Suppressor macrophage treated with lipopolysaccharide for 1 hour (primary cell): ENCODE measurements at places on chromosomes 11 and 22.

DNA sequence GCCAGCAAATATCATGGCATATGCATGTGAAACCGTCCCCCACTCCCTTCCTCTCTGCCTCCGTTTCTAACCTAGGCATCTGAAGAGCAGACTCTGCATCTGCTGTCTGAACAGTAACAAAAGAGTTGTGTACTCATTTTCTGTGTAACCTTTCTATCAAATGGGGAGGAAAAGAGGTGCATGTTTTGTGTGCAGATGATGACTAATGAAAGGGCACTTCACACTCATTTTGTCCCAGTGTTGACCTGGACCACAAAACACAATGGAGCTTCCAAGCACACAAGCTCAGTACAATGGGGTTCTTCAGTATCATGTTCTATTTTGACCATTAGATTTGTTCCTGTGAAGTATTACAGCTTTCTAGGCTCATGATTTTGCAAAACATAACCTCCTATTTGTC, 13.0 kb downstream of the JHY start:
- no peak for DNase-seq

GRCh38 chr11:118033443-118033842, 43.4 kb upstream of the TMPRSS4 start:
- DNase-seq, result no peak

GRCh38 chr11:22539821-22540256, 85.8 kb downstream of the FANCF start:
- no peak for DNase-seq

DNA sequence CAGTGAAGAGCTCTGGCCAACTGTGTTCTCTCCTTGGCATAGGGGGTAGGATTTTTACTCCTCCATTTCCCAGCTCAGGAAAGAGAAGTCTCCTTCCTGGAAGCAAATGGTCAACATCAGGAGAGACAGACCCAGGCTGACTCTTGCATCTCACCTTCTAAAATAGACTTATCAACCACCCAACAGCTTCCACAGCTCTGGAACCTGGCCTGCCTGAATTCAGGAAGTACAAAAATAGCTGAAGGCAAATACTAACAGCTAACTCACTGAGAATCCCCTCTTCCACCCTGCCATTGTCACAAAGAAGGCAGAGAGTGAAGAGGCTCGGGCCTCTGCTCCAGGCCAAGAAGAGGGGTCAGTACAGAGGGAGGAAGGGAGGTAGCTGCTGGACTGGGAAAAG, 213.6 kb downstream of the NXPE2 start:
- no peak for DNase-seq

GRCh38 chr11:110979696-110980095, 265.8 kb upstream of the POU2AF2 start:
- DNase-seq, result no peak

DNA sequence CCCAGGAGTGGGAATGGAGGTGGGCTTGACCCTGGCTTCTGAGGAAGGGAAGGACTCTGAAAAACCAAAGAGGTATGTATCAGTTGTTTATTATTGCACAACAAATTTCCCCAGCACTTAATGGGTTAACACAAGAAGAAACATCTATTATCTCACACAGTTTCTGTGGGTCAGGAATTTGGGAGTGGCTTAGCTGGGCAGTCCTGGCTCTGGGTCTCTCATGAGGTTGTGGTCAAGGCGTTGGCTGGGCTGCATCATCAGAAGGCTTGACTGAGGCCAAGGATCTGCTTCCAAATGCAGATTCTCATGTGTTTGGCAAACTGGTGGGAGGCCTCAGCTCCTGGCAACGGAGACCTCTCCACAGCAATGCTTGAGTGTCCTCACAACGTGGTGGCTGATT, 17.5 kb upstream of the SMIM38 start:
- no peak for DNase-seq

- no peak for DNase-seq
Measured at GRCh38 chr11:128913806-128914205, 22.6 kb downstream of the KCNJ5 start.

DNA sequence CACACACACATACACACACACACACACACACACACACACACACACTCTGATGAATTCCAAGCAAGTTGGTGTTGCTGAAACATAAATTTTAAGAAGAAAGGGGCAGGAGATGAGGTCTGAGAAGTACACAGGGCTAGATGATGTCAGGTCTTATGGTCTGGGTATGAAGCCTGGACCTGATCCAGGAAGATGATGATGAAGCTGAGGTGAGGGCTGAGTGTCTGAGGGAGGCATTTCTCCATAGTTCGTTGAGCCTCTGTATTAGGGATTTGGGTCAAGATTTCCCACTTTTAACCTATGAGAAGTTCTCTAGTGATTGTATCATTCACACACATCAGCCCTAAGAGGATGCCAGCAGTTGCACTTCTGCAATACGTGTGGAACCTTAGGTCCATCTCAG, 32.6 kb downstream of the KREMEN1 start:
- no peak for DNase-seq

- no peak for DNase-seq
Measured at GRCh38 chr11:96447208-96448110, 57.6 kb downstream of the JRKL start.

- DNase-seq, result no peak
Measured at GRCh38 chr11:47606731-47607130, 12.5 kb upstream of the C1QTNF4 start.

- no peak for DNase-seq
Measured at GRCh38 chr11:102846292-102846691, 2.9 kb upstream of the MMP3 start.

DNA sequence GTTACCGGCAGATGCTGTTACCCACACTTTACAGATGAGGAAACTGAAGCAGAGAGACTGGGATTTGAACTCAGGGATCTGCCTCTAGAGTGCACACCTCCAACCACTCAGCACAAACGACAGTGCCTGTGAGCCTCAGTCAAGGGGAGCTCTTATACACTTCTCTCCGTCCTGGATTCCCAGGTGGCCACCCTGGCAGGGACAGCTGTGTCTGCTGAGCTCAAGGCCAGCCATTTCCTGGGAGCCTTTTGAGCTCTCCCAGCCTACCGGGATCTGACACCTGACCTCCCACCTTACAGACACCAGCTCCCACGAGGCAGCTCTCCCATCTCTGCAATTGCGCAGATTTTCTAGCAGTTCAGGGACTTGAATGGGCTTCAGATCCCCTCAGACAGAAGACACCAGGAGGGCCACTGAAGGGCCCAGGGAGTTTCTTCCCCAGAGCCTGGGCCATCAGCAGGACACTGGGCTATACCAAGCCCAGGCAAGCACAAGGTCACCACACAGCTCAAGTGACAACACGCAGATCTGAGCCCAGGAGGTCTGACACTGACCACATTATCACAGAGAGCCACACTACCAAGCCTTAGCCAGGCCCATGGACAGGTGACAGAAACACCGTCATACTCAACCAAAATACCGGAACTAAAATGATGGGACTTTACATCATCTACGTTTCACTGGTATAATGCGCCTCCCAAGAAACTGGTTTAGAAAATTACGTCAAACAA, 17.1 kb downstream of the PDGFB start:
- no peak for DNase-seq
